ENCODE measurements at places on chromosomes 4 and X. TPM values are rescaled to one million over a fixed set of nuclear protein-coding genes. Genes with fewer than 3 reads are reported as not detected.

- H3K27me3 ChIP-seq = no peaks in the 10 kb centered on the region
- H3K36me3 ChIP-seq = peaks cover 26% of the 10 kb centered on the region
- peaks cover 52% of the 10 kb centered on the region for H3K4me1 ChIP-seq
- no peak overlapping the region for H3K4me3 ChIP-seq
- H3K27ac ChIP-seq = no peak overlapping the region
- DNase-seq = no peak
Measured at GRCh38 chrX:13759152-13759718, 24.7 kb downstream of the OFD1 start.

DNA sequence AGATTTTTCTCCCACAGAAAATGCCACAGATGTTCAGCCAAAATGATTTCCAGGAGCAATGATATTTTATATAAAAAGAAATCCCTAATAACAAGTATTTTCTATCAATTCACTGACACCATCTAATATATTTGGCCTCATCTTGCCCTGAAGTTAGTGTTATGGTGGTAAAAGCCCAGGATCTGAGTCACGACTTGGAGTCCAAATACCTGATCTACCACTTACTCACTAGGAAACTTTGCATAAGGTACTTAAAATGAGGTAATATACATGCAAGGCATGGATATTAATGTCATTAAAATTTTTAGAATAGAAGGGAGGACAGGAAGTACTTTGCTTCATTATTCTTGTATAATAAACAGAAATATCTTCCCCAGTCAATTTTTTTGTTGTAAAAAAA lies 16.3 kb downstream of the PPP3CA start:
- H3K27ac ChIP-seq = no peak overlapping the region
- H3K27me3 ChIP-seq = no peaks in the 10 kb centered on the region
- H3K4me3 ChIP-seq = no peak overlapping the region
- no peak for DNase-seq

The ABCD1 gene
- 9.1 TPM for total RNA-seq

The PABPC1L2B gene
- 1.7 TPM for total RNA-seq

- H3K27me3 ChIP-seq = no peaks in the 10 kb centered on the region
- no peak overlapping the region for H3K27ac ChIP-seq
- no peak for DNase-seq
Measured at GRCh38 chrX:17629519-17629918, 107.8 kb upstream of the SCML1 start.

- H3K27me3 ChIP-seq = no peaks in the 10 kb centered on the region
- DNase-seq = no peak
- H3K4me1 ChIP-seq = no peaks in the 10 kb centered on the region
- no peak overlapping the region for H3K27ac ChIP-seq
- H3K4me3 ChIP-seq = no peak overlapping the region
Measured at GRCh38 chr4:189443341-189443740, 497.3 kb upstream of the FRG1 start.

The RTL9 gene
- total RNA-seq = 0.07 TPM

The RBM47 gene
- total RNA-seq = 89.0 TPM

Measured in WTC11 (cell line).